IPS DF 6.9 (cell line): ENCODE measurements at places on chromosomes 4 and X.

DNA sequence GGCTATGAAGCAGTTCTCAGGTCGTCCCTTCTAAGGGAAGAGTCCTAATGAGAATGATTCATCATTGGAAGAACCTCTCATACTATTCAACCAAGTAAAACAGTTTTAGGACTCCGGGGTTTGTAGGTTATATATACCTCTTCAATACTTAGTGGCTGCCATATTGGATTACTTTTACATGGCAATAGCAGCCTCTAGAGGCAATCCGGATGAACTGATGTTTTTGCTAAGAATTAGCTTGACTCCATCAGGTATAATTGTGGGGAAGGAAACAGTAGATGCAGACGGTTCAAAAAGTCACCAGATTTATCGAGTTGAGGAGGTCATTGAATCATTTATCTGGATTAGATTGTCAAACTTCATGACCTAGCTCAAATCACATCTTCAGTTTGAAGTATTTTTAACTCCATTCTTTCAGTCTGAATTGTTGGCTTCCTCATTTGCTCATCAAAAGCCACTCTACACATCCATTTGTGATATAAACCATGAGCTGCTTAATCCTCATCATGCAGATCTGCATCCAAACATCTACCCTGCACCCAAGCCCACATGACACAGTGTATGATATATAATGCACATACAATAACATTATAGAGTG is 28.4 kb downstream of the GUCY1B1 start:
- no peak for DNase-seq

- no peak for DNase-seq
Measured at GRCh38 chr4:159382856-159383561, 280.1 kb downstream of the RAPGEF2 start.

DNA sequence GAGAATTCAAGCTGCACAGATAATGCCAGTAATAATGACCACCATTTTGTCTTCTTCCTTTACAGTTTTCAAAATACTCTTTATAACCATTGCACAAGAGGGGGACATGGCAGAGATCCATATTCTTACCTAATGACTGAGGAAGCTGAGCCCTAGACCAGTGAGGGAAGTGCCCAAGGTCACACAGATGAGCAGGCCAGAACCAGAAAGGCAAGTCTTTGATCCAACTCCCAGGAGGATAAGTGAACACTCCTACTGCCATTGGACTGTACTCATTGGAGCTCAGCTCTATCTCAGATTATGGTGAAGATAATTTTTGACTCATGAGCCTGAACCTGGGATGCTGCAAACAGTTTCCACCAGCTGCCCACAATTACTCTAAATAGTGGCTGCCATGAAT is 28.6 kb downstream of the AMER1 start:
- no peak for DNase-seq

- no peak for DNase-seq
Measured at GRCh38 chr4:156992943-156993342, 21.3 kb upstream of the PDGFC start.

DNA sequence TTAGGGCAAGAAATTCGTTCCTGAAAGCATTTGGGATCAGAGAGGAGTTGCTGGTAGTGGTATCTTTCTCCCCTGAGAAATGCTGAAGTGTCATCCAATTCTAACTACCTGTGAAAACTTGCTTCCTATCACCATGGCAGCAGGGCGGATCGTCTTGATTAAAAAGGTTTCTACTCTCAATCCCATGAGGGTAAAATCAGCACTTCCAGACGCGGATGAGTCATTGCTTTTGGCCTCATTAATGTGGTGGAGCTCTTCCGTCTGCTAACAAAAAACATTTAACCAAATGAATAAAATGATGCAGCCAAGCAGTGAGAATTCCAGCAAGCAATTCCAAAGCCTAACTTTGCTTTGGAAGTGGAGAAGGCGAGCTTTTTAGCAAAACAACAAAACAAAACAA is 325.6 kb downstream of the CAMK2D start:
- no peak for DNase-seq

DNA sequence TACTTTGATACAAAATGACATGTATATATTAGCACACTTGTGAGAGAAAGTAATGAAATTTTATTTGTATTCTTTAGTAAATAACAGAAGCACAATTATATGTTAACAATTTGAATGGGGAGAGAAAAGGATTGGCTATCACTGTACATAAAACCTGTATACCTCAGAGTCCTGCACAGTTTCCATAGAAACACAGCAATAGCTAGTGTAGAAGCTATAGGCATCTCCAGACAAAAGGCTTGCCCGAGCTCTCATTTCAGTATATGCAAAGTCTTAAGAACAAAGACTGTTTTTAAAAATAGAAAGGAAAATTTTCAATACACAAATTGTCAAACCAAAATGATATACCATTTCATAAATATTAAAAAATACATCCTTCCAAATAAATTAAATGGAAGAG is 38.5 kb downstream of the GPM6A start:
- DNase-seq, result no peak

DNA sequence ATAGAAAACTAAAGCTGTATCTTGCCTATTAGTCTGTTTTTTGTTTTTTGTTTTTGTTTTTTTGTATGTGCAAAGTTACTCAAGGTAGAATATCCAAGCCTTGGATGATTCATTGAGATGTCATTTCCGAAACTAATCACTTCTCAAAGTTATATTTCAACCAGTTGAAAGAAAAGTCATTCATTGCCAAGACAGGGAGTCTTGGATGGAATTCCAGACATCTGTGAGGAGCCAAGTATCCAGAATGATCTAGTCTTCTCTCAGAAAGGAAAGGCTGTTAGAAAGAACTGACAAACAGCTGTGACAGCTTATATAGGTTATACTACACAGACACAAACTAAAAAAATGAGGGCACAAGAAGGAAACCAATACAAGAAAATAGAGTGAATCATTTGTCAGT is 141.1 kb upstream of the NDST3 start:
- no peak for DNase-seq

- no peak for DNase-seq
Measured at GRCh38 chr4:11602606-11603340, 174.1 kb upstream of the HS3ST1 start.

GRCh38 chr4:15551740-15552446 is 82.2 kb downstream of the CC2D2A start:
- DNase-seq, result no peak

DNA sequence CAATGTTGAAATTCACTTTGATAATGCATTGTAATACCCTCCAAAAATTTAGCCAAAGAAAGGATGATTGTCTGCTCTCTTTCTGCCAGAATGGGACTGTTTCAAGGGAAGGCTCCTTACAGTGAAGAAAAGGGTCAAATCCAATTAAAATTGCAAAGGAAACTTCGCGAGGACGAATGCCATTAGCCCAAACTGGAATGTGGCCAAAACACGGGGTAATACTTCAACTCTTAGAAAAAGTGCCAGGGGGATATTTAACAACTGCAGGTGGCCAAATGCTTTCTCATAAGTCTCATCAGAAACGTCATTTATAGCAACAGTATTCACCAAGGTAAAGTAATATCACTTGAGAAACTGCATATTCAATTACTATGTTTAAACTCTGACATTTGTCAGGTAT is 29.0 kb downstream of the NKX3-2 start:
- no peak for DNase-seq

DNA sequence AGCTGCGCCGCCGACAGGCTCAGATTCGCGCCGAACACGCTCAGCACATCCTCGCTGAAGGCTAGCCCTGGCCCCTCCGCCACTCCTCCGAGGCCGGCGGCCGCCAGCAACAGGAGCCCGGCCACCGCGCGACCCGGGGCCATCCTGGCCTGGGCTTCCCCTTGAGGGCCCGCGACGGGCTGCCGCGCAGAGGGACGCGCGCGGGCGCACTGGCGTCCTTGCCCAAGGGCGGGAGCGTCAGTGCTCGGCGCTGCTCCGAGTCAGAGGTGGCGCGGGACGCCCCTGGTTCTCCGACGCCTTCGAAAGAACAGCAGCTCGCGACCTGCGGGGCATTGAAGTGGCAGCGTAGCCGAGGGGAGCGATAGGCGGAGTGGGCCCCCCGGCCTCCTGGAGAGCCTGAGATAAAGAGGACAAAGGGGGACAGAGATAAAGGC is 745 bp downstream of the SLC39A8 start:
- no peak for DNase-seq

DNA sequence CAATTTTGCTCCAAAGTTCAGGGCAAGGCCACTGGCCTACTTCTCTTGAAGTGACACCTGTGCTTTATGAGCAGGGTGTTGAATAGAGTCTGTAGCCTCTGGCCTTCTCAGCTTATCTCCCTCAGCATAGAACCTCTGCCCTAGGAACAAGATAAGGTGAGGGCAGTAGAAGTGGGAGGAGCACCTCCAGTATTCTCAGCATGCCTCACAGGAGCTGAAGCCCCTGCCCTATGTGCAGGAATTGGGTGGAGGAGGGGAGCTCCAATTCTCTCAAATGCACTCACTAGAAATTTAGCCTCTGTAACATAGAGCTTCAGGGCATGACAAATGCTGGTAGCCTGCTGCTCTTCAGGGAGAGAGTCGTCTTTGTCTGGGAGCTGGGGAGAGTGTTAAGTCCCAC is 479.3 kb downstream of the IL1RAPL1 start:
- no peak for DNase-seq

GRCh38 chr4:24416293-24416692 is 168.1 kb downstream of the DHX15 start:
- DNase-seq, result no peak

GRCh38 chr4:9880406-9881197 is 99.2 kb downstream of the DRD5 start:
- no peak for DNase-seq

- no peak for DNase-seq
Measured at GRCh38 chrX:17788439-17788838, 51.1 kb downstream of the SCML1 start.

DNA sequence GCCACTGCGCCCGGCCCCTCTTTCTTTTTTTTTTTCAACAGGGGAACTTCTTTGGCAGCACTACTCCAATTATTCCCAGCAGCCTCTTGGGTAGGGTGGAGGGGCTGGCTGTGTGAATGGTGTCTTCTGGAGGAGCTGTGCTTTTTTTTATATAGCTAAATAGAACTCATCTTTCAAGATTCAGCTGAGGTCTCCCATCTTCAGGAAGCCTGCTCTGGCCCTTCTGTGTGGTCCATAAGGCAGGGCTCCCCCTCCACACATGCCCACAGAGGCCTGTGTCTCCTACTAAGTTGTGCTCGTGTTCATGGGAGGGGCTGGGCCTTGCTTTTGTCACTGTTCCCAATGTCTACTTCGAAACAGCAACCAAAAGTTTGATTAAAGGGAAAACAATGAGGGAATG is 116.8 kb downstream of the AFAP1 start:
- DNase-seq, result no peak

DNA sequence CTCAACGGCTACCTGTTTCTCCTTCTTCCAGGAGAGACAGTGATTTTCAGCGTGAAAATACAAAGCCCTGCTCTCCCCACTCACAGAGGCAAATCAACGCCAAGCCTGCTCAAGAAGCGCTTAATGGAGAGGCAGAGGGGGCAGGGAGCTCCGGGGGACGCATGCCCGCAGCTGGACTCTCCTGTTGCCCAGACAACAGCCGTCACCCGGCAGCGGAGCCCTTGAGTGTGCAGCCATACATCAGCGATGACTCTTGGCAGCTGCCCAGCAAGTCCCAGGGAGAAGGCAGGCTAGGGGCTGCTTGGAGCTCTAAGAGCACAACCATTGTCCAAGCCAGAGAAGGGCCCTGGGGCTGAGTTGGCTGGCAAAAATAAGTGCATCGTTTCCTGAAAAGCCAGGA is 71.0 kb upstream of the AFAP1 start:
- DNase-seq, result no peak

DNA sequence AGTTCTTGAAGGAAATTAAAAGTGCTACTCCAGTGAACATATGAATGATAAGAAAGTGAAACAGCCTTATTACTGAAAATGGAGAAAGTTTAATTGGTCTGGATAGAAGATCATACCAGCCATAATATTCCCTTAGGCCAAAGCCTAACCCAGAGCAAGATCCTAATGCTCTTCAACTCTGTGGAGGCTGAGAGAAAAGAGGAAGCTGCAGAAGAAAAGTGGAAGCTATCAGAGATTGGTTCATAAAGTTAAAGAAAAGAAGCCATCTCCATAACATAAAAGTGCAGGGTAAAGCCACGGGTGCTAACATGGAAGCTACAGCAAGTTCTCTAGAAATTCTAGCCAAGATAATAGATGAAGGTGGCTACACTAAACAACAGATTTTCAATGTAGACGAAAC is 85.5 kb upstream of the ATOH1 start:
- DNase-seq, result no peak
